Activated CD4-positive, alpha-beta T cell treated with anti-CD3 and anti-CD28 coated beads, Interleukin-2, amount 10 ng/mL, durations not matched to agents 24 days and 14 days (primary cell): ENCODE measurements at places on chromosomes 1 and 21. TPM values are rescaled to one million over a fixed set of nuclear protein-coding genes. Genes with fewer than 3 reads are reported as not detected.

GRCh38 chr1:201310986-201311355 lies 27.7 kb downstream of the PKP1 start:
- no peak for DNase-seq

DNA sequence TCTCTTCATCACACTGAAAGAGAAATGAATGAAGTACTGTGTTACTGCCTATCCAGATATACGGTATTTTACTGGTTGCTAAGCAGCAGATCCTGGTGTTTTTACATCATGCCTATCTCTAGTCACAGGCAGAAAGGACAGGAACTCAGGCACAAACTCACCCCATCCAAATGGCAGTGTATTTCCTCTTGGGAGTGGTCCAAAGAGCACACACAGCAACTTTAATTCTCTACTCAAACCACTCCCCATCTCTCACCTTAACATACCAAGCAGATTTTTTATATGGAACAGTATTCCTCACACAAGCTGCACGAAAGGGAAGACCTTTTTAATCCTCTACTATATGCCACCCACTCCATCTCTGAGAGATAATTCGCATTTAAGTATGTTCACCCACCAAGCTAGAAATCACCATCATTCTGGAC lies 27.3 kb downstream of the EIF4G3 start:
- no peak for DNase-seq

DNA sequence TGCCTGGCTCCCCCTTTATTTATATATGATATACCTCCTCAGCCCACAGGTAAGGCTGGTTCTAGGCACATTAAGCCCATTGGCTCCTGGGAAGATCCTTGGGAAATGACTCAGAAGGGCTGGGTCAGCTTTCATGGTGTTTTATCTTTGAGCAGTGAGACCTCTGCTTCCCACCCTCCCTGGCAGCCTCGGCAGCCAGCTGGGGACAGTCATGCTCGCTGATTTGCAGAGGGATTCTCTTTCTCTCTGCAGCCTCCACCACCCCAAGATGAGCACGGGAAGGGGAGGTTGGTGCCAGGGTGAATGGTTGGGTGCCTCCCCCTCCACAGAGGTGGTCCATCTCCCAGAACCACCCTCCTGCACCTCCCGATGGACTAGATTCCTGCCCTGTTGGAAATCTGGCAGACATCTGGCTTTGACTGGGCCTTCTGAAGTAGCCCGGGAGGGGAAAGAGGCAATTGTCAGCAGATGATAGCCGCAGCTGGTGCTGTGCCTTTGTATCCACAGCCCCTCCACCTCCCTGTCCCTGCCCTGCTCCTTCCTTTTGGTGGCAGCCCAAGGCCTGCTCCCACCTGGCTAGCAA lies 24.6 kb downstream of the IER5 start:
- no peak for DNase-seq

DNA sequence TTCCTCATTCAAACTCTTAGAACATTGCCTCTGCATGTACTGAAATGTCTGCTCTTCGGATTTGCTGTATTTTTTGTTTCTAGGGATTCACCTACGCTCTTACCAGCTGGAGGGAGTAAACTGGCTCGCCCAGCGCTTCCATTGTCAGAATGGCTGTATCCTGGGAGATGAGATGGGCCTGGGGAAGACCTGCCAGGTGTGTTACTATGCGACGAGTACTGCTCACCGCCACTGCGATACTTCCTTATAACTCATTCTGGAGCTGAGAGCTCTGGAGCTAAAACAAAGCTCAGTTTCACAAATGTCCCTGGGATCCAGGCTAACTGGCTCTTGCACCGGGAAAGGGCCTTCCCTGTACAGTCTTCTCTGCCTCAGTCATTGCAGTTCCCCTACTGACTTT lies 10.1 kb downstream of the CHD1L start:
- DNase-seq: no peak

GRCh38 chr1:167665469-167665868 lies 35.4 kb downstream of the RCSD1 start:
- no peak for DNase-seq

- no peak for DNase-seq
Observed at GRCh38 chr1:27306892-27307761, 14.8 kb upstream of the TMEM222 start.

DNA sequence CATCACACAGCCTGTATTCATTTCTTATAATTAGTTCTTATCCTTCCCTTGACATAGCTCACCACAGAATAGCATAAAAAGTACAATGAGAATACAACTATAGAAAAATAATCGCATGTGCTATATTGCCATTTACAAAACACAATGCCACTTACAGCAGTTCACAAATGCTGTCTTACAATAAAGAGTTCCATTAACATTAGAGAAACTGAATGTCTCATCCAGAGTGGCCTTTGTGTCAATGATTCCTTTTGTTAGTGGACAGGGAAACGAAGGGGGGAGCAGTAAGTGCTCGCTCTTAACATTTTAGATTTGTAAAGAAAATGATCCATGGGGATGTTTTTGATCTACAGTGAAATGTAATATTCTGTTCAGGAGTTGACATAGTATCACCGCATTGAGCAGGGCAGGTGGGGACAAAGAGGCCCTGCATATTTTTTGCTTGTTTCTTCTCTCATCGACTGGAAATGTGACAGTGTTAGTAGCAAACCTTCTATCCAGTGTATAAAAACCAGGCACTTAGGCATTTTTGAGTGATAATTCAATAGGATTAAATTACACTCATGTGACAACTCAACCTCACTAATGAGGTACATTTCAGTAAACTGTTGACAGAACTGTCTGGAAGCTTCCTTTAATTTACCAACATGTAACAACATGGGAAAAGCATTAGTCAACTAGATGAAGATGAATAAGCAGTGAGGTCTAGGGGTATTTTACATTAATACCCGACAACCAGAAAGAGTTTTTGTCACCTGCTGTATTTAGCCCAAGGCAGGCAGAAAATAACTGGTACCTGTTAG lies 35.6 kb upstream of the RRP15 start:
- no peak for DNase-seq

- DNase-seq: no peak
Observed at GRCh38 chr1:61358770-61359455, 276.6 kb downstream of the NFIA start.

The DIO1 gene
- not detected in 2 replicates for total RNA-seq

The TFF2 gene
- total RNA-seq: not detected in 2 replicates

The KAZN gene
- 1.1 TPM in 2 replicates for total RNA-seq
